Sigmoid colon (tissue), 7 donors: ENCODE measurements at places on chromosomes 3 and 15. TPM values are rescaled to one million over a fixed set of nuclear protein-coding genes. Genes with fewer than 3 reads are reported as not detected.

GRCh38 chr3:114712728-114713492, 419.1 kb downstream of the TIGIT start:
- no peak overlapping the region for H3K4me3 ChIP-seq
- DNase-seq: no peak
- H3K27me3 ChIP-seq: no peaks in the 10 kb centered on the region
- no peak overlapping the region for H3K27ac ChIP-seq
- H3K36me3 ChIP-seq: no peaks in the 10 kb centered on the region

GRCh38 chr15:26773067-26773877, 406 bp upstream of the GABRB3 start:
- H3K4me3 ChIP-seq: peak overlapping the region; percentile 54
- H3K4me1 ChIP-seq: no peaks in the 10 kb centered on the region
- no peaks in the 10 kb centered on the region for H3K36me3 ChIP-seq

The B3GALNT1 gene
- 5.0 TPM for total RNA-seq

The CLDN11 gene
- 22.2 TPM for total RNA-seq

The OIP5 gene
- not detected for total RNA-seq

The AGBL1 gene
- total RNA-seq: not detected

- H3K4me1 ChIP-seq: no peaks in the 10 kb centered on the region
- H3K36me3 ChIP-seq: no peaks in the 10 kb centered on the region
- H3K27ac ChIP-seq: no peak overlapping the region
Measured at GRCh38 chr15:79981831-79982455, 10.9 kb upstream of the BCL2A1 start.

DNA sequence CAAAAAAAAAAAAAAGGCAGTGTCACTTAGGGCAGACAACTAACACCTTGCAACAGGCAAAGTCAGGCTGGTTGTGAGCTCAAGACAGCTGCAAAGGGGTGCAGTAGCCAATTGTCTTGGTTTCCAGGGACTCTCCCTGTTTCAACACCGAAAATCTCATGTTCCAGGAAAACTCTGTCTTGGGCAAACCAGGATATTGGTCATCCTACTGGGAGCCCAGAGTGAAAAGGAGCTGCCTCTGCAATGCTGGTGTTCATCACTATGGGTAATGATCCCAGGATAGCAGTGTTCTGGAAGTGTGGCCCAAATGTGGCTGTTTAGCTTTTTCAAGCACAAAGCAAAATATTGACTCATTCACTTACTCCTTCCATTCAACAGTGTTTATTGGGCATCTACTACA, 82.6 kb downstream of the ARHGAP31 start:
- H3K36me3 ChIP-seq: no peaks in the 10 kb centered on the region
- no peaks in the 10 kb centered on the region for H3K27me3 ChIP-seq
- H3K27ac ChIP-seq: no peak overlapping the region
- no peak for DNase-seq

- no peaks in the 10 kb centered on the region for H3K36me3 ChIP-seq
- no peak overlapping the region for H3K27ac ChIP-seq
- H3K27me3 ChIP-seq: no peaks in the 10 kb centered on the region
- no peak for DNase-seq
- H3K4me1 ChIP-seq: no peaks in the 10 kb centered on the region
- no peak overlapping the region for H3K4me3 ChIP-seq
Measured at GRCh38 chr3:131193641-131194238, 167.1 kb downstream of the NEK11 start.

The KLHL6 gene
- 0.82 TPM for total RNA-seq

The MKRN3 gene
- total RNA-seq: 0.55 TPM

The CHRNB4 gene
- 1.4 TPM for total RNA-seq

The AP4E1 gene
- 7.3 TPM for total RNA-seq

The GOLGA8T gene
- total RNA-seq: not detected

The EPHB1 gene
- 17.3 TPM for total RNA-seq

GRCh38 chr3:156619376-156619775, 55.0 kb upstream of the TIPARP start:
- no peaks in the 10 kb centered on the region for H3K4me1 ChIP-seq
- no peak overlapping the region for H3K4me3 ChIP-seq
- DNase-seq: no peak
- no peaks in the 10 kb centered on the region for H3K27me3 ChIP-seq
- H3K27ac ChIP-seq: no peak overlapping the region
- no peaks in the 10 kb centered on the region for H3K36me3 ChIP-seq

- no peak overlapping the region for H3K4me3 ChIP-seq
- DNase-seq: no peak
- peak overlapping the region; percentile 34 for H3K27ac ChIP-seq
- no peaks in the 10 kb centered on the region for H3K36me3 ChIP-seq
- peaks cover 26% of the 10 kb centered on the region for H3K4me1 ChIP-seq
Measured at GRCh38 chr15:36996538-36997181, 103.7 kb downstream of the MEIS2 start.

GRCh38 chr3:87088993-87089841, 98.3 kb upstream of the VGLL3 start:
- H3K27ac ChIP-seq: peak overlapping the region; percentile 88
- peak; percentile 89 for DNase-seq
- no peaks in the 10 kb centered on the region for H3K4me1 ChIP-seq
- peak overlapping the region; percentile 69 for H3K4me3 ChIP-seq
- H3K27me3 ChIP-seq: no peaks in the 10 kb centered on the region

GRCh38 chr3:66348704-66349103, 127.9 kb downstream of the SLC25A26 start:
- H3K4me3 ChIP-seq: no peak overlapping the region
- peaks cover 21% of the 10 kb centered on the region for H3K4me1 ChIP-seq
- H3K27ac ChIP-seq: no peak overlapping the region
- no peak for DNase-seq

GRCh38 chr3:195025884-195026200, 245.1 kb downstream of the XXYLT1 start:
- H3K4me3 ChIP-seq: no peak overlapping the region
- H3K4me1 ChIP-seq: no peaks in the 10 kb centered on the region
- H3K27ac ChIP-seq: no peak overlapping the region
- no peaks in the 10 kb centered on the region for H3K36me3 ChIP-seq
- DNase-seq: peak; percentile 40

DNA sequence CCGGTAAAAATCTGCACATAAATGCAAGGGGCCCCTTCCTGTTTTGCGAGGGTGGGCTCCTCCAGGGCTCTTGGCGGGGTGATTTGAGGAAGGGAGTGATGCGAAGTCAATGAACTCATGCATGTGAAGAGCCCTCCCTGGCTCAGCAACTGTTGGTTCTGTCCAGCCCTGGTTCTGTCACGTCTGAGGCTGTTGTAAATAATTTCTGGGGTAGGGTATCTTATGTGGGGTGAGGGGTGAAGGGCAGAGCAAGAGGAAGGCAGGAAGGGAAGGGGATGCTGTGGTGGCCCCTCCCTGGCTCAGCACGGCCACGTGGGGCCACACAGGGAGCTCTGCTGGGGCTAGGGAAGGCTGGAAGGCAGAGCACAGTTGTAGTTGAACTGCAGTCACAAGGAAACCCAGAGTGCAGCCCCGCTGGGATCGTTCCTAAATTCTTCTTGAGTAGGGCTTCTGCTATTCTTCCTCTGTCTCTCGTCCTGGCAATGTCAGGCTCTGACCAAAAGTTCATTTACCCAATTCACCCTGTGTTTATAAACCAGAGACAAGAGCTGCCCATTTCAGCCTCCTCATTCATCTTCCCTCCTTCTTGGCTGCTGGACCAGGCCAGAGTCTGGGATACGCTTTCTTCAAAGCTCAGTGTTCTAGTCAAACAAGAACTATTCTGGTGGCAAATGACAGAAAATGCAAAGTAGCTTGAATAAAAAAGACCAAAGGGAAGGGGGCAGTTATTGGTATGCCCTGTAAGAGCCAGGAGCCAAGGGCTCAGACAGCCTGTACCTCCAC, 14.8 kb upstream of the TOPBP1 start:
- no peak overlapping the region for H3K27ac ChIP-seq
- H3K27me3 ChIP-seq: peaks cover 44% of the 10 kb centered on the region
- H3K36me3 ChIP-seq: no peaks in the 10 kb centered on the region
- H3K4me1 ChIP-seq: peaks cover 6% of the 10 kb centered on the region
- H3K4me3 ChIP-seq: no peak overlapping the region

DNA sequence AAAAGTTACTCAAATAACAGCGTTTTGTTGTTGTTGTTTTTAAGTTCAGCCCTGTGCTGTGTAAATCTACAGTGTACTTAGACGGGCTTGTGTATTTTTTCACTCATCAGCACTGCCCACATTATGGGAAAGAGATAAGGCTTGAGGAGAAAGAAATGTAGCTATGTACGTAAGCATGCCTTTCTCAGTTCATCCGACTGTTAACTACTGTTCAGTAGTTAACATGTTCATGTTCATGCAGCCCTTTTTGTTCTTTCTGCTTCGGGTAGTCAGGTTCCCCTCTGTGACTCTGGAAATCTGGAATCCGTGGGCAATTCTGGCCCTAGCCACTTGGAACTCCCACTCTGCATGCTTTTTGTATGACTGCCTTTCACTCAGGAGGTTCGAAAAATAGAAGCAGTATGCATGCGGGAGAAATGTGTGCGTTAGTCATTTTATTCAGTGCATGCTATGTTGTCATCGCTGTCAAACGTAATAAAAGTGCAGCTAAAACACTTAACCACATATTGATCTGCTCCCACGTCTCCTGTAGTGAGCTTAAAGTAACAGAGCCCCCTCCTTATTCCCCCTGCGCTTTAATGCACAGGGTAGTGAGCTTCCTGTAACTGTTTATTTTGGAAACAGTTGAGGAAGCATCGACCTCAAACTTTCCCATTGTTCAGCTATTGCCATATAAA, 283.1 kb upstream of the NR2F2 start:
- H3K36me3 ChIP-seq: no peaks in the 10 kb centered on the region
- no peaks in the 10 kb centered on the region for H3K27me3 ChIP-seq
- H3K4me3 ChIP-seq: no peak overlapping the region
- peaks cover 18% of the 10 kb centered on the region for H3K4me1 ChIP-seq
- H3K27ac ChIP-seq: no peak overlapping the region

- no peak for DNase-seq
- H3K36me3 ChIP-seq: no peaks in the 10 kb centered on the region
- no peak overlapping the region for H3K4me3 ChIP-seq
- no peaks in the 10 kb centered on the region for H3K27me3 ChIP-seq
- no peak overlapping the region for H3K27ac ChIP-seq
- H3K4me1 ChIP-seq: no peaks in the 10 kb centered on the region
Measured at GRCh38 chr15:53611145-53611920, 148.1 kb downstream of the WDR72 start.

The STX19 gene
- total RNA-seq: not detected

GRCh38 chr3:131396170-131396569, 14.6 kb downstream of the NUDT16 start:
- no peak overlapping the region for H3K4me3 ChIP-seq
- no peaks in the 10 kb centered on the region for H3K36me3 ChIP-seq
- no peaks in the 10 kb centered on the region for H3K4me1 ChIP-seq
- no peak overlapping the region for H3K27ac ChIP-seq

DNA sequence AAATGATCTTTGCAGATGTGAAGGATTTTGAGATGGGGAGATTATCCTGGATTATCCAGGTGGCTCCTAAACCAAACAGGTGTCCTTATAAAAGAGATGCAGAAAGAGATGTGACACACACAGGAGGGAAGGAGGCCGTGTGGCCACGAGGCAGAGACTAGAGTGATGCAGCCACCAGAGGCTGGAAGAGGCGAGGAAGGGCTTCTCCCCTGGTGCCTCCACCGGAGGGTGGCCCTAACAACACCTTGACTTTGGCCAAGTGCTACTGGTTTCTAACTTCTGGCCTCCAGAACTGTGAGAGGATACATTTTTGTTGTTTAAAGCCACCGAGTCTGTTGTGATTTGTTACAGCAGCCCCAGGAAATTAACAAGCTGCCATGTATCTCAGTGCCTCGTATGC, 127.1 kb downstream of the ASB7 start:
- no peak for DNase-seq
- no peaks in the 10 kb centered on the region for H3K36me3 ChIP-seq
- no peak overlapping the region for H3K4me3 ChIP-seq
- no peaks in the 10 kb centered on the region for H3K27me3 ChIP-seq
- H3K4me1 ChIP-seq: peaks cover 17% of the 10 kb centered on the region

The ACTC1 gene
- 0.49 TPM for total RNA-seq

DNA sequence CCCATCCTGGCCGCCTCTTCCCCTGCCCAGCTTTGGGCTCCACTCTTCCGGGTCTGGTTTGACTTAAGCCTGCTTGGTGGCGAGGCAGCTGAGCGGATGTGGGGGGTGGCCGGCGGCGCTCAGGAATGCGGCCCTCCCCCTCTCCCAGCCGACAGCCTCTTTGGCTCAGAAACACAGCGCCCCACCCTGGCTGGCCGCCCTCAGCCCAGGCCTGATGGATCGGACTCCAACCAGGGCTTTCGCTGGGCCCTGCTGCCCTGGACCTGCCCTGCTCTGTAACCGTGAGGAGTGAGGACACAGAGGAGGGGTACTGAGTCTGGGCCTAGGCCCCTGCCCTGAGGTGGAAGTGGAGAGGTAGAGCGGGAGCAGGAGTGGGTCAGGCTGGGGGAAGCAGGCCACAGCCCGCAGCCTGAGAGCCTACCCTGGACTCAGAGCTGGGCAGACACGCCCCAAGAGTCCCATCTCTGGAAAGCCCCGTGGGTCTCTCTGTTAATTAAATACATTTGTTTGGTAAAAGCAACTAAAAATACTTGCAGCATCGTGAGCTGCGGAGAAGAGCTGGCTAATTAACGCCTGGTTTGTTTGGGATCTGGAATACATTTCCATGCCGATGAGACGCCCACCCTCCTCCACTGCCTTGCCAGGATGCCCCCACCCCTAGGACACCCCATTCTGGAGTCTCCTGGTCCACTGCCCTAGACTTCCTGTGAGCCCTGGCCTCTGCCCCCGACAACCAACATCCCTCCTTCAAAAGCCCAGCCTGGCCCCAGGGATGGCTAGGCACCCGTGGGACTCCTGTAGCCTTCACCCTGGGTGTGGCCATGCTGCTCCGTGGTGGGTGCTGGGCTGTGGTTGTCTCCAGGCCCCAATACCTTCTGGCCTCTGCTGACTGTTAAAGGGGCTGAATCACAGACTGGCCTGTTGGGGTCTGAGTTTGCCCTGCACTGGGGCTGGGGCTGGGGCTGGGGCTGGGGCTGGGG, 19.6 kb downstream of the PLXNA1 start:
- H3K4me3 ChIP-seq: peak overlapping the region; percentile 33
- no peaks in the 10 kb centered on the region for H3K4me1 ChIP-seq
- peak overlapping the region; percentile 75 for H3K27ac ChIP-seq
- peak; percentile 93 for DNase-seq
- no peaks in the 10 kb centered on the region for H3K27me3 ChIP-seq
- H3K36me3 ChIP-seq: peaks cover 7% of the 10 kb centered on the region
